ENCODE measurements at places on chromosomes 13 and 19.

GRCh38 chr19:18588611-18589379, at the start of gene REX1BD:
REX1BD (plus strand) TSS chr19:18588798; CDS start chr19:18588802, 4 bp downstream.
- no peak for DNase-seq

DNA sequence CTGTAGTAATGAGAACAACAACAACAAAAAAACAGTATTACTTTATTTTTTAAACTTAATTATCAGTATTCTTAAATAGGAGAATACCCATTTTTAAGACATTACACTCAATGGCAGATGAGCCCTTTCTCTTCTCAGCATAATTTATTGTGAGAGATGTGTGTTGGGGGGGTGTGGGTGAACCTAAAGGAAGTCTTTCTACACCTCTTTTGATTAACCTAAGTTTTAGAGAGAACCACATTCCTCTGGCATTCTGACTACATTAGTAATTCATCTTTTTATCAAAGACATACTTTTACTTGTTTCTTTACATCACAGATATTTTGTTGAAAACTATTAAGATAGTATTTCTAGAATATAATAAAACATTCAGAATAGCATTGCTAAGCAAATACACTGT, 890.9 kb downstream of the PCDH9 start:
- no peak for DNase-seq

DNA sequence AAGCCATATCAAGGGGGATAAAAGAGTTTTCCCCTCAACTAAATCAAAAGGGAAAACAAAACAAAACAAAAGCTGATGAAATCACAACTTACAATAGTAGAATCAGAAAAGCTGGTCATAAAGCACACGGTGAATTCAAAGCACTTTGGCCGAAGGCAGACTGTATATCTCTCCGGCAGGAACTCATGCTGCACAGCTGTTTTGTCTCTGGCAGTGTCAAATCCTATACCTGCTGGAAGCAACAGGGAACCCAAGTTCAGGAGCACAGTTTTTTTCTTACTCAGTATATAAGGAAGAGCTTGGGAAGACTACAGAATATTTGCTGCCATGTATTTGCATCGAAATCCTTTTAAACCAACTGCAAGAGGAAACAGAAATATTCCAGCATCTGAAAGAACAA, 213.7 kb downstream of the RFC3 start:
- DNase-seq: no peak

GRCh38 chr13:59459972-59460371, 703.8 kb downstream of the DIAPH3 start:
- DNase-seq: no peak

GRCh38 chr19:18191640-18192062, 1.4 kb upstream of the MPV17L2 start:
- DNase-seq: no peak

DNA sequence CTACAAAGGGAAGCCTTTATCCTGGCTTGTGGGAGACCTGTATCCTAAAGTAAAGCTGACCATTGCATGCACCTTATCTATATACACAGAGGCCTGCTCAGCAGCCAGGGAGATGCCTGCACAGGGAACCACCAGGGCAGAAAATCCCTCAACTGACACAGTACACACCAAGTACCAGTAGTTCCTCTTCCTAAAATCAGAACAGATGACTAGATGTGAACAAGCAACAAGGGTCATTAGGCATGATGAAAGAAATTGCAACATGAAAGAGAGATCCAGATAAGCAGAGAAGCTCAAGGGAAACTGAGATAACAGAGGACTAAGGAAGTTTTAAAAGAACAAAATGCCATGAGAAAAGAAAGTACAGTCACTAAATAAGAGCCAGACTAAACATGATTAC, 39.7 kb upstream of the SLC7A9 start:
- no peak for DNase-seq

DNA sequence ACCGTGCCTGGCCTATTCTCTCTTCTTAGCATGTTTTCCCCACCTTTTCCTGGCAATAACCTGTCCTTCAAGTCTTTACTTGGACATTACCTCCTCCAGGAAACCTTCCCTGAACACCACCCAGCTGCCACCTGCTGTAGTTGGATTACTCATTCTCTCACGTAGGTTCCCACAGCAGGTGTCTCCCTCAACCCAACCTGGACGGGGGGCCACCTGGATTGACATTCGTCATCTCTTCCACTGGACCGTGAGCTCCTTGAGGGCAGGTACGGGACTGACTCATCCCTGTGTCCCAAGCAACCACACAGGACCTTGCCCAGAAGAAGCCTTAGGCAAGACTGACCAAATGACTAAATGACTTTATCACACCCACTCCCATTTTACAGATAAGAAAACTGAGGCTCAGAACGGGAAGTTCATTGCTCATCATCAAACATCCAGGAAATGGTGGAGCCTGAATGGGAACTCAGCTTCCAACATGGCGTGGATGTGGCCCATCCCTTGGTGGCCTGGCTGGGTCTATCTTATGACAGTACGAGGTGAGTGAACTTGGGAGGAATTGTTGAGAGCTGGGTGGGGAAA, 3.5 kb upstream of the KLK6 start:
- DNase-seq: no peak

DNA sequence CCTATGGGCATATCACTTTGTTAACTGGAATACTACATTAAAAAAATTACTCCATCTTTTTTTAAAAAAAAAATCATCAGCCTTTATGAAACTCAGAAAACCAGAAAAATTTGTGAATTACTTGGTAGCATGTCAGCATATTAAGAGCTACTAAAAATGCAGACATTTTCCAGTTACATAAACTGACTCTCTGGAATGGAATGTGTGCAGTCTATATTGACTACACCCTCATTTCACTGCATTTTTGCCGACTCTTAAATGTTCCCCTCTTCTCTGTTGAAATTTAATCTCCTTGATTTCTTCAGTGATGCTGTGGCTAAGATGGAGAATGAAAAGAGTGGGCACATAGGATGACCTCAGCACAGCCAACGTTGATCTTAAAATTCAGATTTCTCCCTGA, 393.8 kb downstream of the ITGBL1 start:
- no peak for DNase-seq

- DNase-seq: no peak
These were observed 48.9 kb downstream of the MYH14 start for GRCh38 chr19:50252111-50252886.
